NCI-H524 (cell line): ENCODE measurements at places on chromosomes 7 and 10.

GRCh38 chr10:116785867-116786266, 43.5 kb upstream of the HSPA12A start:
- no peak for DNase-seq

- no peak for DNase-seq
Measured at GRCh38 chr10:30990971-30991646, 40.6 kb downstream of the ZNF438 start.

DNA sequence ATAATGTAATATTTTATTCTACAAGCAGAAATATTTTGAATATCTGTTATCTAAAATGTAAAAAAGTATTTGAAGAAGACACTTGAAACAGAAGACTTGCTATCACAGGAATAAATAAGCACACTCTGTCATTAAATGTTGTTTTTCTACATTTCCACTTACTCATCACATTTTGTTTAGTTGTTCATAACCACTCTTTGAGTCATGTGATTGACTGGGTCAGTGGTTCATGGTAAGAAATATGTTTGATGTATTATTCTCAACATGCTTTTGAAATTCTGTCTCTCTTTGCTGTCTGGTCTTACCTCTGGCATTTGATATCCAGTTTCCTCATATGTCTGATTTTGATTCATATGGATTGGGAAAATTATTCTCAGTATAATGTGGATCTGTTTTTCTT, 171.8 kb downstream of the SUGCT start:
- DNase-seq = no peak

DNA sequence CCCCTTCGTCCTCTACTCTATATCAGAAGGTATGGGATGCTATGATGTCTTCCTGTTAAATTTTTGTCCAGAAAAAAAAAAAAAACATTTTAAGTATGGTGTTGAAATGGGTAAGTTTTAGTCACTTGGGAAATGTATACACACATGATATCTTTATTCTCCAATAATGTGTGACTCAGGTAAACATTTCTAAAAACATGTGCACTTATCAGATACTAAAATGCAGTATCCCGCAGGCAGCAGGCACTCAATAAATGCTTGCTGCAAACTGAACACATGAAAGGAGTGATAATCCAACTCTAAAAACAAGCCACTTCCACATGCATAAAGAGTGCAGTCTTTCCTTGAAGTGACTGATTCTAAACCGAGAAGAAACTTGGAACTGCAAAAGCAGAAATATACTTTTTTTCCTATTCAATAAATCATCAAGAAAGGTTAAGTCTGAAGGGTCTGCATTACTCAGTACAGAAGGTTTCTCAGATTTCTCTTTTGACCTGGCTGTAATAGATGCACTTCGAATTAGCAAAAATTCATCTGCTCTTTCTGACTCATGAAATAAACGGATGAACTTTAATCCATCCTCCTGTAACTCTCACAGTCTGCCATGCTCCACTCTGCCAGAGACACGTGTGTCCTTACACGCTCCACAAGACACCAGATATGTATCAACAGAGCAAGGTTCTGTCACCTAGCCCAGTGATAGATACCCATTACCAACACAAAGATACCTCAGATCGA, 84.0 kb downstream of the HIPK2 start:
- no peak for DNase-seq

- no peak for DNase-seq
Measured at GRCh38 chr7:105352018-105352612, 36.6 kb downstream of the SRPK2 start.

GRCh38 chr7:123757095-123757494, 8.3 kb upstream of the WASL start:
- no peak for DNase-seq

DNA sequence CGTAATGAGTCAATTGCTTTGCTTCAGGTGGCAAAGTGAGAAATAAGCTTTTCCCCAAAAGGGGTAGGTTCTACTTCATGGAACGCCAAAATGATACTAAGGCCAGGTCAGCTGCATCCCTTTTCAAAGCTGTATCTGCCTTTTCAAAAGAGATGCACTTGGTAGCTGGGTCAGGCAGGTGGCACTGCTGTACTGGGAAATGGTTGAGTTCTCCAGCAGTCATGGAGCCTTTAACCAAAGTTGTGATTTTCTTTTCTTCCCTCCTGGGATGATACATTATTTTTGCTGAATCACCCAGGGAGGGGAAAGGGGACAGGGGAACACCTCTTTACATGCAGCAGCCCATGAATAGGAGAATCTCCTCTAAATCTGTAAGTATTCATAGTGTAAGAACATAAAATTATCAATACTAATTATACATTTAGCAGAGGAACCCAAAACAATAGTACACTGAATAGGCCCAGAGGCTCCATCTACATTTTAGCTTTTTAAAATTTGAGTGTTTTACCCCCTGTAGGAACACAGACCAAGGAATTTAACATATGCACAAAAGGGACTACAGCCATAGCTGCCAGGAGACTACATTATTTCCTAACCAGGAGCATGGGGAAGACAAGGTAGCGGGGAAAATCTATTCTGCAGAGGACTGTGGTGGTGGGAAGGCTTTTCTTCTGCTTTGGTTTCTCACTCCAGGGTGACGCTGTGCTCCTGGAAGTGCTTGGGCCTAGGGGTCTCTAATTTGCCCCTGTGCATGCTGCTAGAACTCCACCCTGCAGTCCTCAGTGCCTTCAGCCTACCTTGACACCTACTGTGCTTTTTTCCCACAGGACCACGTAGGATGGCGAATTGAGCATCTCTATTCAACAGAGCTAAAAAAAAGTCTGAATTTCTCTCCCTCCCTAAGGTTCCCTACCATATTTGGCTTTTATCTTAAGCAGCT, 6.4 kb upstream of the GPR22 start:
- peak; percentile 55 for DNase-seq

DNA sequence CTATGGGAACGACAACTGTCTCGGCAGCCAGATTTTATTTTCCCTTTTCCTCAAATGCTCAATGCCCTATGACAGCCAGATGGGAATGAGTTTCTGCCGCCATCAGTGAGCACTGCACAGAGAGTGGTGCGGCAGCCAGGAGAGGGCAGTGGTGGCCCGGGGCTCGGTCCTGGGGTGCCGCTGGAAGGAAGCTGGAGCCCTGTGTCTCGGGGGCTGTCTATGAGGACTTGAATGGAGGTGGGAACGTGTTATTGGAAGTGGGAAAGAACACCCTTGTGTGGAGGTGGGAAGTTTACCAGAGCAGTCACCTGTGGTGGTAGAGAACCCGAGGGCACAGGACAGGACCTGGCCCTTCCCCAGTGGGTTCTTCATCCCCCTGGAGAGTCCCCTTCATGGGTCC, 35.8 kb downstream of the JAKMIP3 start:
- no peak for DNase-seq

DNA sequence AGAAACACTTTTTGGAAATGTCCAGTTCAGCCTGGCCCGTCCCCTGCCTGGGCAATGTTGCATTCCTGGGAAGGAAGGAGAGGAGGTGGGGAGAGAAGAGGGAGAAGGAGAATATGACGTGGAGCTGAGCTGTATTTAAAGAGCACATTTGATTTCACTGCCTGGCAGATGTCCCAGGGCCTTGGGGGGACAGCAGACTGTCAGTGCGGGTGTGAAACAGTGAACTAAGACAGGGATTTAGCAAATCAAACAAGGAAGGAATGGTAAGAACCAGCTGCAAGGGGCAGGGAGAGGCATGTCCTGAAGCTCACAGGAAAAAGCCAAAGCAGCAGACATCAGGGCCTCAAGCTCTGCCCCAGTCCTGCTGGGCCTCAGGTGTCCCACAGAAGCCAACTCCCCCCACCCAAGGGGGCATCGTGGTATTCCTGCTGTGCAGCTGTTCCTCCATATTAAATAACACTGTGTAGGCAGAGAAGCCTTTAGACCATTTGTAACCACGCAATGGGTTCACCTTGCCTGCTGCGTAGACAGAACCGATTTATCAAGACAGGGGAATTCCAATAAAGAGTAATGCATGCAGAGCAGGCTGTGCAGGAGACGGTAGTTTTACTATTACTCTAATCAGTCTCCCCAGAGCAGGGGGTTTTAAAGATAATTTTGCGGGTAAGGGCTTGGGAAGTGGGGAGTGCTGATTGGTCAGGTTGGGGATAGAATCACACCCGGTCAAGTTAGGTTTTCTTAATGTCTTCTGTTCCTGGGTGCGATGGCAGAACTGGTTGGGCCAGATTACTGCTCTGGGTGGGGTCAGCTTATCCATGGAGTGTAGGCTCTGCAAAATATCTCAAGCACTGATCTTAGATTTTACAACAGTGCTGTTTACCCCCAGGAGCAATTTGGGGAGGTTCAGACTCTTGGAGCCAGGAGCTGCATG, 18.3 kb downstream of the LEP start:
- DNase-seq = peak; percentile 74

DNA sequence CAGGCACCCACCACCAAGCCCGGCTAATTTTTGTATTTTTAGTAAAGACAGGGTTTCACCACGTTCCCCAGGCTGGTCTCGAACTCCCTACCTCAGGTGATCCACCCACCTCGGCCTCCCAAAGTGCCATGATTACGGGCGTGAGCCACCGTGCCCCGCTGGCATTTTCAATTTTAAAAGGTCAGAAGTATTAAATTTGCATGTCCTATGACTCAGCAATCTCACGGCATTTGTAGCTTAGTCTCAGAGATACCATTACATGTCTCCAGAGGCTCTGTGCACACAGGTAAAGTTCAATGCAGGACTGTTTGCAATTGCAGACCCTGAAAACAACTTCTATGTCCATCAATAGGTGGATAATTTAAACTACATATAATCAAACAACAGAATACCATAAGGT, 99.2 kb downstream of the DLG5 start:
- no peak for DNase-seq

DNA sequence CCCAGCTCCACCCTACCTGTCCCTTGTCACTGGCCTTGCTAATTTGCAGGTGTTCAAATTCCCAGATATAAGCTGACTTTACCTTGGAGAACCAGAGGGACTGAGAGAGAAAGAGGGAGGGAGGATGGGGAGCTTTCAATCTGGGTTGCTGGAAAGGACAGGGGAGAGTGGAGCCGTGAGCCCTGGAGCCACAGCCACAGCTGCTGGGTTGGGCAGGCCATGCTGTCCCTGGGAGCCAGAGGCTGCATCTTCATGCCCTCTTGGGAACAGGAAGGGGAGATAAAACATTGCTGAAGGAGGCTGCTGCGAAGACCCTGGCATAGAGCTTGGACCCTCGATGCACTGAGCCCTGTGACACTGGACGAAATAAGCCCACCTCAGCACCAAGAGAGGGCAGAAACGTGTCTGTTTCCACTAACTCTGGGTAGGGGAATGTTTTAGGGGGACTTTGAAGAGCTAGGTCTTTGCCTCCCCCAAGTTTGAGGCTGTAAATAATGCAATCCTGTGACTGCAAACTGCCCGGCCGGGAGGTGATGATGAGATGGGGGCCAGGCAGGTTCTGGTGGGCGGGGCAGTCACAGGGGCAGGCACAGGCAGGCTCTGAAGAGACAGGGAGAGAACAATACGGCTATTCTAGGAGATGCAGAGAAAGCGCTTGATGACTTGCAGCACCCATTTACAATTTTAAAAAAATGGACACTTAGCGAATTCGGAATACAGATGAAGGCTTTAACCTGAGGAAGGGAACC, 5.8 kb upstream of the JAKMIP3 start:
- DNase-seq = no peak

- no peak for DNase-seq
Measured at GRCh38 chr7:81767926-81768325, 1.9 kb downstream of the HGF start.

DNA sequence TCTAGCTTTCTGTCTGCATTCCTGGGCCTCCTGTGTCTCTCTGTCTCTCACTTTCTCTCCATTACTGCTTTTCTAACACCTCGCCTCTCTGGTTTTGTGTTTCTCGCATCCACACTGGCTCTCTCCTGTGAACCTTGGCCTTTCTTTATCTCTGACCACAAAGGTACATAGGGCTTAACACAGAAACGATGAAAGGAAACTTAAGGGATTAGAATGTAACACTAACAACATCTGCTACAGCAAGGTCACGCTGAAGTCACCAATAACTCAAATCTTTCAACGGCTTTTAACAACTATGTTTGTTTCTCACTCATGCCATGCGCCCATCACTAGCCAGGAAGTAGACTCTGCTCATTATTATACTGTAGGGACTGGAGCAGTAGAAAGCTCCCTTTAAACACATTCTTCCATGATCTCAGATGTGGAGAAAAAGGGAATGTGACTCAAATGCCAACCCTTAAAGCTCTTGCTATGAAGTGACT, 9.3 kb upstream of the OR6V1 start:
- peak; percentile 31 for DNase-seq

DNA sequence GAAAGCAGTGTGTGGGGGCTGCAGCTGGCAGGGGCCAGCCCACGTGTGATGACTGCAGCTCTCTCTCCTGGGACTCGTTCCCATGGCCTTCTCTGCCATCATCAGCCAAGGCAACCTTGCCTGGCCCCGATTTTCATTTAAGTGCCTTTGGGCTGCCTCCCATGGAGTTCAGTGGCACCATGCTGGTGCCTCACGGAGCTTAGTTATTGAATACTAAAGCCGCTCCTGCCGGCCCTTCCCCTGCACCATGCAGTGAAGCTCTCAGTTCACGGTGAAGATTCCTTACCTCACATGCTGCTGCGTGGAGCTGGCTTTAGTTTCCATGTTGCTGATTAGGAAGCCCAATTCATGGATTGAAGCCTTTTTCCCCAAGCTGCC, 141.5 kb upstream of the EEPD1 start:
- no peak for DNase-seq

DNA sequence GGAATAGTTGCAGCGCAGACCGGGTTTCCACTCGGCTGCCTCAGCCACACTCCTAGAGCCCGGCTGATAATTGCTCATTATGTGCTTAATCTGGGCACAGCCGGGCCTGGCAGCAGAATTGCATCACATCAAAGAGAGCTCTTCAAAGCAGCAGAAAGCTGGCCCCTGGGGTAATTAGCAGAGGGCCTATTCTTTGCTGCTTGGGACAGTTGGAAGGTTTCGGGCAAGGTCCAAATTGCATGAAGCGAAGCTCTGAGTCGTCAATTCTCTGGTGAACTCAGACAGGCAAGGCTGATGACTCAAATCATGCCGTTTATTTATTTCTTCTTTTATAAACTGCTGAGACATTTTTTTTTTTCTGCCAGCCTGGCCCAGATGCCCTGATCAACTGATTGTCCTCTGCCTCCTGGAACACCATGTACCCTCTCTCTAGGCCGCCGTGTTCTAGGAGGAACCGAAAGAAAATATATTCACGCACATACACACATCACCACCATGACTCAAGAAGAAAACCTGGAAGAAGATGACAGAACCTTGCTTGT, 242.2 kb downstream of the RAB11FIP2 start:
- DNase-seq = peak; percentile 17

GRCh38 chr10:109929501-109930219, 6.3 kb upstream of the XPNPEP1 start:
- DNase-seq = no peak

- DNase-seq = peak; percentile 13
Measured at GRCh38 chr7:3154881-3155494, 111.3 kb upstream of the CARD11 start.
